ENCODE measurements at places on chromosomes 3 and 15.

GRCh38 chr3:57864853-57865252, 108.7 kb downstream of the SLMAP start:
- DNase-seq, result no peak

DNA sequence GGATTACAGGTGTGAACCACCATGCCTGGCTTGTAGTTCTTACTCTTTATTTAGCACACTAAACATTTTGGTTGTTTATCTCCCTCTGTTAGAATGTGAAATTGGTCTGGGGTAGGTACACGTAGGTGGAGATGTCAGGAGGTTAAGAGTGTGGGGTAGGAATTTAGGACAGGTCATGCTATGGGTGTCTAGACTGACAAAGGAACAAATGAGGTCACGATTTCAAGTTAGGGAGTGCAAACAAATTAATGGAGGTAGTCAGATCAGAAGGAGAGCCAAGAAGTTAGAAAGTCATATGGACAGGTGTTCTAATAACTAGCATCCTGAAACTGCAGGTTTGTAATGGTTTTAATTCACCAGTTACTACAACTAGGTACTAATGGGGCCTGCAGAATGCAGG, 19.8 kb downstream of the CDV3 start:
- no peak for DNase-seq

DNA sequence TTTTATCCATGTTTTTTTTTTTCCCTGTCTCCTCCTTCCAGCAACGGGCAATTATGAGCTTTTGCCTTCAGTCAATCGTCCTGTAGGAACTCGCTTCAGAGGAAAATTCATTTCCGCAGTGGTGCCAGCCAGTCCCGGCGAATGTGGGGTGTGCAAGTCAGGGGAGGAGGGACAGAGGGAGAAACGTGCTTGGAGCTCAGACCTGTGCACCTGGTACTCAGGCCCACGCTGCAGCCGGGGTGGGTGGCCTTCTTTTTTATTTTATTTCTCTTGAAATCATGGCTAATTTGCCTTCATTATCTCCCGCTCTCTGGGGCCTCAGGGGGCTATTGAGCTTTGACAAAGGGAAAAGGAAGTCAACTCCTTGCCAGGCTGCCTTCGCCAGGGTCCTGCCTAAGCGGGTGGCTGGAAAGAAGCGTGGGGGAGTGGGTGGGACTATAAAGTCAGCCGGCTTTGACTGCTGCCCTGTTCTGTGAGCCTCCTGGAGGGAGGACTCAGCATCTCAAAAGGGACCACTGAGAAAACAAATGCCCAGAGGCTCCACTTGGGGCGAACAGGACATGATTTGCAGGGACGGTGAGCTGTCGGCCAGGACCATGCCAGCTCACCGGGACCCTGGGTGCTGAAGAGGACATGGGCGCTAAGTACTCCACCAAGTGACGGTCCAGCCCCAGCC, 5.5 kb downstream of the GRIP2 start:
- DNase-seq, result no peak

GRCh38 chr3:34305266-34305665, 506.8 kb downstream of the PDCD6IP start:
- DNase-seq, result no peak

- no peak for DNase-seq
Observed at GRCh38 chr3:112681822-112682325, 40.9 kb upstream of the CCDC80 start.

DNA sequence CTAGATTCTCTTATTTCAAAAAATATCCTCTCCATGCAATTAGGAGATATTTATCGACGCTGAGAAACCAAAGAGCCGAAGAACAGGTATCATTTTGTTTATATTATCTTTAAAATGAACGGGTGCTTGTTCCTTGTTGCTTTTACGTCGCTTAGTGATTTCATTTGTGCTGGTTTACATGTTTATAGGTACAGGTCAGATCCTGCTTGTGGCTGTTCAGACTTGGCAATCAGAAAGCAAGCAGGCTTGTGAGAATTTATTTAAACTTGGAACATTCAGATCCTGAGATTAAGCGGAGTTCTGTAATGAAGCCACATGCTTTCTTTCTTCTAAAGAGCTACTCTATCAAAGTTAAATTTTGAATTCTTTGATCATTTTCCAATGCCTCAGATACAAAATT, 43.0 kb upstream of the ATP2C1 start:
- no peak for DNase-seq

- DNase-seq, result no peak
Observed at GRCh38 chr3:192570315-192570714, 157.0 kb downstream of the FGF12 start.

GRCh38 chr3:150458001-150458400, 49.9 kb downstream of the TSC22D2 start:
- no peak for DNase-seq

DNA sequence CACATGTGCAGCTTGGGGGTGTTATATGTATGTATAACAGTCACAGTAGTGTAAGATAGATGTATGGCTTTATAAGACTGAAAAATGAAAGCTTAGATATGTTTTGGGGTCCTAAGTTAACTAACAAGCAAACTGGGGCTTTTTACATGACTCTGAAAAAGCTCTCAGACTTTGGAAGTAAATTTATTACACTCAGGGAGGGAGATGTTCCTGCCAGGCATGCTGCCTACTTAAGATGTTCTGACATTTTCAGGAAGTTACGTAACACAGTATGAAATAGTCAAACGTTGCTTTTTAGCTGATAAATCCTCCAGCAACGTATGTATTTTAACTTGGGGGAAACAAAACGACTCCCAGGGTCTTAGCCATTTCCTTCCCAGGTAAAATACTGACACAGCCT, 1.7 kb upstream of the IFT57 start:
- peak; percentile 53 for DNase-seq

GRCh38 chr3:45100981-45101407, 45.2 kb downstream of the CDCP1 start:
- no peak for DNase-seq

- no peak for DNase-seq
Observed at GRCh38 chr15:95131131-95131556, 899.8 kb downstream of the MCTP2 start.

DNA sequence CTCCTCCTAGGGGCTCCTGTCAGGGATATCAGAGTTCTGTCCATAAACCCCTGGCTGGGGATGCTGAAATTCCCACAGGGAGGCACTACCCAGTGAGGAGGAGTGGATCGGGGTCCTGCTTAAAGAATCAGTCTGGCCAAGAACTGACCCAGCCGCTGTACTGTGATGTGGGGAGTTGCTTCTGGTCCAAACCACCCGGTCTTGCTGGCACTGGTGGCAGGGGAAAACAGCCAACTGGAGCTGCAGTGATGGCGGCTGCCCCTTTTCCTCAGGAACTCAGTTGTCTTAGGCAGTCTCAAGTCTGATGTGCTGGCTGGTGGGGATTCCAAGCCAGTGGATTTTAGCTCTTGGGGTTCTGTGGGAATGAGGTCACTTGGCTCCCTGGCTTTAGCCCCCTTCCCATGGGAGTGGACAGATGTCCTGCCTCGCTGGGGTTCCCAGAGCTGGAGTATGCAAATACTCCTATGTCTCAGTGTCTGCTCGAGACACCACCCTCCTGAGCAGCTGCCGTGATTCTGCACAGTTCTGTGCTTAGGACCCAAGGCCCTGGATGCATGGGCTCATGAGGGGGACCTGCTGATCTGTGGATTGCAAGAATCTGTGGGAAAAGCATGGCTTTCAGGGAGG, 97.1 kb downstream of the SLC25A26 start:
- DNase-seq, result no peak

DNA sequence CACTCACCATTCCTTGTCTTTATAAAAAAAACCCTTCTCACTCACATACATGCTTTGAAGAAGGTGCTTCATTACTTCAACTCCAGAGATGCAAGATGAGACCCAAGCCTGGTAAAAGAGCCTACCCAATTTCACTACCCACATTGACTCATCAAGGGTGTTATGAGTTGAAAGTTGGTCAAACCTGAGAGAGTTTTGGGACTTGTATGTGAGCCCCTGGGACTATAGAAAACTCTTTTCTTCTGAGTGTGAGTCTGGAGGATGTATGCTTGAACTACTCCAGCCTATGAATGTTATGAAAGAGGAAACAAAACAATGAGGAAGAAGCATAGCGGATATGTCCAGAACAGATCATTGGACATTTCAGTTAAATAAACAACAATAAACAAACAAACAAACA, 106.5 kb upstream of the SATB1 start:
- DNase-seq, result no peak

GRCh38 chr3:67691207-67691606, 36.8 kb upstream of the SUCLG2 start:
- DNase-seq, result no peak

- DNase-seq, result no peak
Observed at GRCh38 chr15:70060214-70060992, 37.3 kb downstream of the TLE3 start.

GRCh38 chr3:21754839-21755238, 3.8 kb upstream of the ZNF385D start:
- no peak for DNase-seq

DNA sequence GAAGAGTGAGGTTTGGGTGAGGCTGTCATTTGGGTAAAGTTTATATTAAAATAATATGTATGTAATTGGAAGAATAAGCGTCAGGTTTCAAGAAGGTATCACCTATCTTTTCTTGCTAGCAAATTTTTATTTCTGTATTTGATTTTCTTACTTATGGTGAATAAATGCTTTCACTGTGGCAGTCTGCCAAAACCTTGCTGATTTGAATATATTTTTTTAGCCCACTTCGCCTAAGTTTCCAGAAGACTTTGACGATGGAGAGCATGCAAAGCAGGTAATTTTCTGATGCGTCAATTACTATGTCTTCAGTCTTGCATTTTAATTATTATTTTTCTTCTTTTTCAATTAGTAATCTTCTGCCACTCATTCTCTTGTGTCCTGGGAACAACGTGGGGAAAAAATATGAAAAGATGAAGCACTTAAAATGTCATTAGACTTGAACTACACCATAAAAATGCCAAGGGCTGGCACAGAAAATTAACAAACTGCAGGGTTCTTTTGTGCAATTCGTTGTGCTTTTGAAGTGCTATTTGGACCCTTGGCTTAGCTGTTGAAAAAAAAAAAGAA, 40.4 kb downstream of the SRP14 start:
- DNase-seq, result no peak

DNA sequence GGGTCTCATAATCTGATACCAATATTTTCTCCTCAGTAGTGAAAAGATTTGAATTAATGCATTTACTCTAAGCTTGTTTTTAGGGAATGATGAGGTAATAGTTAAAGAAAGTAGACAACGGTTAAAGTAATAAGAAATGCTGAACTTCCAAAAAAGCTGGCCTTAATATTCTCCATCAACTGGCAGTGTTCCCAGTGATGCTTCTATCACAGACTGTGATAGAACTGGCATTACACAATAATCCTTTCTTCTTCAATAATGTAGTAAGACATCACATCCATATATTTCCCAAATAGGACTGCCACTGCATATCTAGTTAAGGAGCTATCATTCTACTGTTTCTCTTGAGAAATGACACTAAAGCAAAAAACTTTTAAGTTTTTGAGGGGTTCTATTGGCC, 188.7 kb downstream of the IL5RA start:
- no peak for DNase-seq

GRCh38 chr3:193563426-193563825, 8.7 kb upstream of the ATP13A4 start:
- DNase-seq, result no peak

DNA sequence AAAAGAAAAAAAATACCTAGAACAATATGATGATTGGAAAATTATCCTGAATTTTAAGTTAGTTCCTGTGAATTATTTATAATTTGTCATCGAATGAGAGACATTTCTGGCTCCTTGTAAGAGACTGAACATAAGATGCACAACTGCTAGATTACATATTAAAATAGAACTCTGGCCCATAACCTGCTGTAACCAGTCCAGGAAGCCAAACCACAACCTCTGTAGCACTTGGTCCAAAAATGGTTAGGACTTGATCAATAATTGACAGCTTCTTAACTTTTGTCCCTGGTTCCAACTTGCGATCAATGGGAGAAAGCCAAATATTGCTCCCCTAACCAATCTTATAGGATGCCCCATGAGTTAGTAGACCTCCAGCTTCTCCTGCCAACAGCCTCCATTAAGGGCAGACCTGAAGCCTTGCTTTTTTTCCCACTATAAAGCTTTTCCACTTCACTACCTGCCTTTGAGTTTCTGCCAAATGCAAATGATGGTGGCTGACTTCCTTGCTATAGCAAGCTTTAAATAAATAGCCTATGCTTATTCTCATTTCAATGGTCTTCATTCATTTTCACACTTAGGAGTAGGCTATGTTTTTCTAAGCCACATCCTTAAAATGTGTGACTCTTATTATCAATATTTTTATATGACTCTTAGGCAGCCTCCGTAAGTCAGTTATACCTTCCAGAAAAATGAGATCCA, 224.0 kb upstream of the ARHGEF26 start:
- DNase-seq, result no peak

DNA sequence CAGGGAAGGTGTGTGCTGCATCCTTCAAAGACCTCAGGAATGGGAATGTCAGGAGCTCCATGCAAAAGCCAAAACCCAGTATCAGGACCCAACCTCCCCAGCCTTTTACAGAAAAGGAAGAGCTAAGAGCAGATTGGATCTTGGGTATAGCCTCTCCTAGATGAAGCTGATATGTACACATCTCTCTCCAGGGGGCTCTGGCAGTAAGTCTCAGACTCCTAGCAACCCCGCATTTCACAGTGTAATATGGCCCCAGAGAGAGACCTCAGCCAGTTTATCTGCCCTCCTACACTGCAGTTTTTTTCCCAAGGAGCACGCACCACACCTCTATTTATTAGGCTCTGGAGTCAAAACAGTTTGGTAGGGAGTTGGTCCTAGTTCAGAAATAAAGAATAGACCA, 88.2 kb downstream of the RBPMS2 start:
- DNase-seq, result no peak

- peak; percentile 4 for DNase-seq
Observed at GRCh38 chr3:192802957-192803899, 75.9 kb upstream of the FGF12 start.

DNA sequence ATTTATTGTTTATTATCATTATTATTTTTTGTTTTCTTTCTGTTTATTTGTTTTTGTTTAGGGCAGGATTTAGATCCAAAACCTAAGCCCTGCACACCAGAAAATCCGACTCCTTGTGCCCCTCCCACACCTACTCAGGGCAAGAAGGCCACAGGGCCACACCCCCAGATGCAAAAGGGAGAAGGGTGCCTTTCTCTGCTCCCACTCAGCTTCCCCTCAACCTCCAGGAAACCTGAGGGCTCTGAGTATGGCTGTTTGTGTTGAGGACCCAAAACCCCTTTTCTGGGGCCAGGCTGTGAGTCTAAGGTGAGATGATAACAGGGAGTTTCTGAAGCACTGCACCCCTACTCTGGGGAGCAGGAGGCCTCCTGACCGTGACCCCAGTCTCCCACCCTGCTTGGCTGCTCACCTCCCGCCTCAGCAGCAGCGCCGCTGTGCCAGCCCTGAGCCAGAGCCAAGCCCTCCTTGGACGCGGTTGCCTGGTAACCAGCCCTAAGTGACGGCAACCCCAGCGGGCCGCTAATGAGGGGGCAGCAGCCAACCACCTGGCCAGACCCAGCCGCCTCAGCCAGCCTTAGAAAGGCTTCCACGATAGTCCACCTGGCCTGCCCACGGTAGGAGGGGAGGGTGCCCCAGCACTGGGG, 6.4 kb upstream of the C15orf39 start:
- DNase-seq, result no peak

DNA sequence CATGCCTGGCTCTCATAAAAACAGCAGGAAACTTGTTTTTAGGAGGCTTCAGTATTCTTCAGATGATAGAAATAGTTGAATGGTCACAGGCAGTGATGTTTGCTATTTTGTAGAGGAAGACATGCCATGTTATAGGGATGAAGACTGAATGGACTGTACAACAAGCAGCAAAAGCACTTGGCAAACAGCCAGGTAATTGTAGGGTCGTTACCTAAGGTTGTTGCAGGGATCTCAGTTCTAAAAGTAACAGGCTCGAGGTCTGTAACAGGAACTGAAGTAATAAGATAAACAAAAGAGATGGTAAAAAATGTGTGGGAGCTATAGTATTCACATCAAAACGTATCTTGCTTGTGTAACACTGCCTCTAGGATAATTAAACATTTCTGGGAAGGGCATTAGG, 116.3 kb downstream of the TFG start:
- no peak for DNase-seq

Data from CD4-positive, alpha-beta T cell treated with Interleukin-17A for 1 hour (primary cell).